ENCODE measurements at places on chromosomes 5 and 9. TPM values are rescaled to one million over a fixed set of nuclear protein-coding genes. Genes with fewer than 3 reads are reported as not detected.

GRCh38 chr9:126411225-126411947, 84.8 kb downstream of the MVB12B start:
- DNase-seq: peak; percentile 77
- peak overlapping the region; percentile 66 for H3K4me3 ChIP-seq
- H3K4me1 ChIP-seq: peaks cover 18% of the 10 kb centered on the region
- H3K27me3 ChIP-seq: no peaks in the 10 kb centered on the region
- H3K36me3 ChIP-seq: no peaks in the 10 kb centered on the region

DNA sequence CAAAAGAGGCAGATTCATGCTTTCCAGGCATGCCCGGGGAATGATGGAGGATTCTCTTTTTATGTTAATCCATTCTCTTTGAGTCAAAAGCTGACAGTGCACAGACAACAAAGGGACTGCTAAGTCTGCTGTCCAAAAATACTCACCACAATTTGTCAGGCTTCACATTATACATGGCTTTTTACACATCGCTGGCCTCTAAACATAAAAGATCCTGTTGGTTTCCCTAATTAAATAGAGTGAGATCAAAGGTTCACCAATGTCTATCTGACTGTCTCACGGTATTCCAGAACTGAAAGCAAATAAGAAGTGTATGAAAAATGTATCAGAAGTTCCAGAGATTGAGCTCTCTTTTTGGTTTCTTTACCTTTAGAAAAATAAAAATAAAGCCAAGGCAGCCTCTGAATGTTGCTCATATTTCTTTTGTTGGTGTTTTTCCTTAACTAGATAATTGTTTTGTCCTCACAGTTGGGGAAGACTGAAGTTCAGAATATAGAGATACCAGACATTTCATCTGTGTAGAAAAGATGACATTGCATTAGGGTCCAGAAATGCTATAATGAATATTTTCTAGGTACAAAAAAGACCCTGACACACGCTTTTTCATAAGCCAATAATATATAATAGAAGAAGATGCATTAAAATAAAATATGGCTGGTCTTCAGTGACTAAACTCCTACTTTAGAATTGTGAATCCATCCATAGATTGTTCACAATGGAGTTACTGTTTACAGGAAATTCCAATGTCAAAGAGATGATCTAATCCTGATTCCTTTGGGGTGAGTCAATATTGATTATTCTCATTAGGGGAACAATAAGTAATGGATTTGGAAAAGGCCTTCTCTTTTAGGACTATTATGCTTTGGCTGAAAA, 688.2 kb upstream of the CDH6 start:
- H3K4me3 ChIP-seq: no peak overlapping the region
- H3K36me3 ChIP-seq: no peaks in the 10 kb centered on the region

DNA sequence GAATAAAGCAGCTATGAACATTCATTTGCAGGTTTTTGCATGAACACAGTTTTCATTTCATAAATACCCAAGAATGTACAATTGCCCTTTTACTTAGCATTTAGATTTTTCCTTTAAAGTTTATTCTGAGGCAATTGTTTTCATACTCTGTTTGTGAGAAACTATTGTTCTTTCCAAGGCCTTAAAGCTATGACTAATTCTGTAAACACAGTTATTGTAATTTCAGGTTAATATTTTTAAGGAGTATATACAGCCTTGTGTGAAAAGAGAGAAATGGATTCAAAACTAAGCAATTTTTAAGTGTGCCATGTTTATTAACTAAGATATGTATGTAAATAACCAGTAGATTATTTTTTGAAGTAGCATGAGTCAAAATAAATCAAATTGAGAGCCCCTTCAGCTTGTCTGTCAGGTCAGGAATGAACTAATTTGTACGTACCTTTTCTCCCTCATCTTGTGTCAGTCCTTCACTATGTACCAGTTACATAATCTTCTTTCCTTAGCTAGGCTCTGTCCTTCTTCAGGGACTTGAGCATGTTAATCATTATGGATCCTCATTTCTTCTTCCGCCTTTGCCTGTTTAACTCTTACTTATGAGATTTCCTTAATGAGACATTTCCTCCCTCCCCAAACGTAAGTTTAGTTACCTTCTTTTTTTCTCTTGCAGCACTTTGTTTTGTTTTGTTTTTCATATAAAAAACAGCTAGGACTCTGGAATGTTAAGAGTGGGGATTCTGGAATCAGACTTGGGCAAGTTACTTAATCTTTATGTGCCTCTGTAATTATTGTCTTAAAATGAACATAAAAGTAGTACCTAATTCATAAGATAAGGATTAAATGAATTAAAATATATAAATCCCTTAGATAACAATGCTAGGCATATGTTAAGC, 63.6 kb downstream of the NIPBL start:
- H3K4me1 ChIP-seq: peaks cover 10% of the 10 kb centered on the region
- H3K36me3 ChIP-seq: no peaks in the 10 kb centered on the region
- no peak overlapping the region for H3K27ac ChIP-seq
- H3K4me3 ChIP-seq: no peak overlapping the region

DNA sequence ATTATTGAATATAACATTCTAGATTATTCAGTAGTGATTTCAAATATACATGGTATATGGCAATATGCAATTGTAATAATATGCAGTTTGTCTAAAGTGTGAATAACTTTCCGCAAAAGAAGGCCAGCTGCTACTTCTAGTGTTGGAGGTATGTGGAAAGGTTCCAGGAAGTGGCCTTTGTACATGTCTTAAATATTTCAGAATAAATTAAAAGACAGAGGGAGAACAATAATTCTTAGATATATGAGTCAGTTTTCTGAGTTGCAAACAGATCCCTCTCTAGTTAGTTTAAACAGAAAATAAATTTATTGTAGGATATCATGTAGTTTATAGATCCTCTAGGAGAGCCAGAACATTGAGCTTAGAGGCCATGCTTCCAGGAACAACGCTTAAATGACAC, 210.8 kb upstream of the ELL2 start:
- no peaks in the 10 kb centered on the region for H3K27me3 ChIP-seq
- no peak overlapping the region for H3K4me3 ChIP-seq
- H3K27ac ChIP-seq: no peak overlapping the region

PCDHB15 gene
- total RNA-seq: 1.1 TPM

AMBP gene
- not detected for total RNA-seq

- no peak overlapping the region for H3K4me3 ChIP-seq
- no peak for DNase-seq
- H3K27me3 ChIP-seq: no peaks in the 10 kb centered on the region
- H3K4me1 ChIP-seq: peaks cover 24% of the 10 kb centered on the region
- no peaks in the 10 kb centered on the region for H3K36me3 ChIP-seq
- peak overlapping the region; percentile 91 for H3K27ac ChIP-seq
Measured at GRCh38 chr5:57495285-57496086, 12.9 kb upstream of the ACTBL2 start.

CER1 gene
- not detected for total RNA-seq

DNA sequence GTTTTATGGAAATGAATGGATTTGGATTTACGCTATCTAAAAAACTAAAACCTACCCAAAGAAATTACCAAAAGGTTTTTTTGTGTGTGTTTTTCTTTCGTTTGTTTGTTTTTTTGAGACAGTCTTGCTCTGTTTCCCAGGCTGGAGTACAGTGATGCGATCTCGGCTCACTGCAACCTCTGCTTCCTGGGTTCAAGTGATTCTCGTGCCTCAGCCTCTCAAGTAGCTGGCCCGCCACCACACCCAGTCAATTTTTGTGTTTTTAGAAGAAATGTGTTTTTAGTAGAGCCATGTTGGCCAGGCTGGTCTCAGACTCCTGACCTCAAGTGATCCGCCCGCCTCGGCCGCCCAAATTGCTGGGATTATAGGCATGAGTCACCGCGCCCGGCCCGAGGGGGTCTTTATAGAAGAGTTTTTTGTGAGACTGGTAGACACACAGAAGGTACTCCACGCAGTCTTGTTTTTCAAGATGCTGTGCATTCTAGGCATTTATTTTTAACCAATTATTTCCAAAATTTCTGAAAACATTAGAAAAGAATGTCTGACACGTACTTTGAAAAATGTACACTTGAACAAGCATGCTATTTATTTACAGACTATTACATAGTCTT, 75.7 kb downstream of the NR6A1 start:
- no peak overlapping the region for H3K4me3 ChIP-seq
- peaks cover 47% of the 10 kb centered on the region for H3K4me1 ChIP-seq
- DNase-seq: no peak
- H3K27ac ChIP-seq: peak overlapping the region; percentile 91
- peaks cover 9% of the 10 kb centered on the region for H3K36me3 ChIP-seq

HRH2 gene
- 0.36 TPM for total RNA-seq

DNA sequence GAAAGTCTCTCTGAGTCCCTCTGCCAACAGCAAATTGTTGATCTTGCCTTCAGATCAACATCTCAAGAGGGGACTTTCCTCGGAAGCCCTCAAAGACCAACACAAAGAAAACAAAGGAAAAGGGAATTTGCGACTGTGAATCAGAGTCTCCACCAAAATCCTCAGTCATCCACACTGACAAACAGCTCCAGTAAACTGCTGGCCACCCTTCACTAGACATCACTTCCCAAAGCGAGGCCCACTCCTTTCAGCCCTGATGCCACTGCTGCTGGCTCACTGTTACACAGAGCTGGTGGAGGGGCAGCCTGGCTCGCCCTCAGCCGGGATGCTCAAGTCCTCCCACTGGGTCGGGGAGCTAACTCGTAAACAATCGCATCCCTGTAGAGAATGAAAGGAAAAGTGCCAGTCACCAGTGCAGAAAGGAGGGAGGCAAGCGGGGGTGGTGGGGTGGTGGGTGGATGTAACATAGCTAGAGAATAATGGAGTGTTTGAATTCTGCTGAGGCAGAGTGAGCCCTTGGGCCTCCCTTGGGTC, 1.3 kb downstream of the FGF1 start:
- peaks cover 35% of the 10 kb centered on the region for H3K4me1 ChIP-seq
- H3K27me3 ChIP-seq: no peaks in the 10 kb centered on the region
- H3K27ac ChIP-seq: peak overlapping the region; percentile 72

ASS1 gene
- 195 TPM for total RNA-seq

DNA sequence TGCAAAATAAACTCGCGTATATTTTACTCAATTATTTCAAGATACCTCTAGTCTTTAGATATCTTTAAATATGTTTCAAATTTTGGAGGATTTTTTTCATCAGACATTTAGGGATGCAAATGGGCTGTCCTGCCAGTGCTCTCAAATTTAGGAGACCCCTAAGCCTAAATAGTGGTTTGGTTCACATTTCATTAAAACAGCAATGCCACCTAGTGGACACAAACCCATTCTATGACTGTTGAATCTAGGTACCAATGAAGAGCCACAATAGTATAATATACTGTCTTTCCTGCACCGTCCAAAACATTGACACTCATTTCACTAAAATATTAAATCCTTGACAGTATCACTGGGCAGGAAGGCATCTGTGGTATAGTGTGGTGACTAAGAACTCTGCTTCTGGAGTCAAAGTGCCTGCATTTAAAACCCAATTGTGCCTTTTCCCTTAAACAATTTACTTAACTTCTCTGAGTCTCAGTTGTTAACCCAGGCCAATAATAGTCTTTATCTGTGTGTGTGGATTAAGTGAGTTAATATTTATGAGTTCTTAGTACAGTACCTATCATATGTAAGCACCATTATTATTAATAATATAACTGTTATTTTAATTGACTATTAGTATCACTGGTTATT, 148.0 kb downstream of the RORB start:
- no peak for DNase-seq
- no peak overlapping the region for H3K4me3 ChIP-seq
- no peaks in the 10 kb centered on the region for H3K36me3 ChIP-seq

Data from osteoblast (primary cell).